SJSA1 (cell line): ENCODE measurements at places on chromosomes 5 and 9. TPM values are rescaled to one million over a fixed set of nuclear protein-coding genes. Genes with fewer than 3 reads are reported as not detected.

- H3K27ac ChIP-seq = no peak overlapping the region
- no peaks in the 10 kb centered on the region for H3K4me1 ChIP-seq
- H3K27me3 ChIP-seq = no peaks in the 10 kb centered on the region
- no peaks in the 10 kb centered on the region for H3K36me3 ChIP-seq
- no peak for DNase-seq
These were observed 42.6 kb downstream of the NPR3 start for GRCh38 chr5:32753765-32754164.

GRCh38 chr5:15722305-15722704 is 222.3 kb downstream of the FBXL7 start:
- H3K4me3 ChIP-seq = no peak overlapping the region
- no peaks in the 10 kb centered on the region for H3K4me1 ChIP-seq
- no peaks in the 10 kb centered on the region for H3K27me3 ChIP-seq
- H3K27ac ChIP-seq = no peak overlapping the region
- no peaks in the 10 kb centered on the region for H3K36me3 ChIP-seq
- no peak for DNase-seq

- no peaks in the 10 kb centered on the region for H3K36me3 ChIP-seq
- H3K27ac ChIP-seq = no peak overlapping the region
- H3K27me3 ChIP-seq = 0 out of 2 replicates have a peak, but pooled peaks cover 8% of the 10 kb centered on the region
- H3K4me3 ChIP-seq = no peak overlapping the region
- H3K4me1 ChIP-seq = no peaks in the 10 kb centered on the region
These were observed 27.2 kb upstream of the LAMC3 start for GRCh38 chr9:130981756-130982137.

DNA sequence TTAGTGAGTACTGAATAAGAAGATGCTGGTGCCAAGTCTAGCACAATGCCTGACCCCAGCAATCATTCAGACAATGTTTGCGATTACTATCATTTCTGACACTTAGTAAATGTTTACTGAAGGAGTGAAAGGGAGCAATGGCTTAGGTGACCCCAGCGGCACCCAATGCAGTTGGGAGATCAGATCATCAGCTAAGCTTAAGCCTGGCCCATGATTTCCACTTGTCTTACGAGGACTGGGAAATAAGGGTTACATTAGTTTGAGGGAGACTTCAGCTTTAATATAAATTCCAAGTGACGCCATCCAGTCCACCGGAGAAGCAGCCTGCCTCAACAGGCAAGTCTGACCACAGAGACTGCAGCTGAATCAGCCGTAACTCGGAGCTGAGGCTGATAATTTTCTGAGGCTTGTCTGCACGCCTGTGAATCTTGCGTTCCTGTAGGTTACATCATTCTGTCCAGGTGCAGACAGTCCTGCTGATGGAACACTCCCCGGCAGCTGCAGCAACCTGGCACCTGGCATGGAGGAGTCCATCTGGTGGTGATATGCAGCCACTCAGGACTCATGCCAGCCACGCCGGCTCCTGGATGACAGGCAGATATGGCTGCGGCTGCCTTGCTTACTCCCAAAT is 34.9 kb upstream of the FGF1 start:
- peaks cover 27% of the 10 kb centered on the region for H3K4me1 ChIP-seq
- no peaks in the 10 kb centered on the region for H3K36me3 ChIP-seq
- no peak overlapping the region for H3K27ac ChIP-seq
- H3K4me3 ChIP-seq = no peak overlapping the region

DNA sequence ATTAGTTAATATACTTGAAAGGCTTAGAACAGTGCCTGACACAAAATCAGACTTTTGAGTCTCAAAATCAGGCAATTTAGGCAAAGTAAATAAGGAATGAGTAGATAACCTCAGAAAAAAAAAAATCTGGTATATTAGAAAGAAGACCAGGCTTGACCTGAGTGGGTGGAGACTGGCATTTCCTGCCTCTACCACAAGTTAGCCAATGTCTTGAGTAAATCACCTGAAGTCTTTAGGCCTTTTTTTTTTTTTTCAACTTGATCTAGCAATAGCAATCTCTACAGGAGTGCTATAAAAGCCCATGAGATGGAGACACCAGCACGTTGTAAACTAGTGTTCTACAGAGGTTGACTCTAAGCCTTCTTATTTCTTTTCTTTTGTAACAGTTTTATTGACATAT is 104.2 kb upstream of the RASEF start:
- DNase-seq = no peak
- no peaks in the 10 kb centered on the region for H3K27me3 ChIP-seq
- H3K36me3 ChIP-seq = no peaks in the 10 kb centered on the region
- no peak overlapping the region for H3K27ac ChIP-seq
- H3K4me1 ChIP-seq = no peaks in the 10 kb centered on the region
- H3K4me3 ChIP-seq = no peak overlapping the region

GRCh38 chr9:132333556-132333955 is 21.2 kb downstream of the SETX start:
- DNase-seq = no peak
- no peak overlapping the region for H3K4me3 ChIP-seq
- no peaks in the 10 kb centered on the region for H3K4me1 ChIP-seq
- no peaks in the 10 kb centered on the region for H3K27me3 ChIP-seq
- H3K36me3 ChIP-seq = peaks cover 88% of the 10 kb centered on the region
- no peak overlapping the region for H3K27ac ChIP-seq

DNA sequence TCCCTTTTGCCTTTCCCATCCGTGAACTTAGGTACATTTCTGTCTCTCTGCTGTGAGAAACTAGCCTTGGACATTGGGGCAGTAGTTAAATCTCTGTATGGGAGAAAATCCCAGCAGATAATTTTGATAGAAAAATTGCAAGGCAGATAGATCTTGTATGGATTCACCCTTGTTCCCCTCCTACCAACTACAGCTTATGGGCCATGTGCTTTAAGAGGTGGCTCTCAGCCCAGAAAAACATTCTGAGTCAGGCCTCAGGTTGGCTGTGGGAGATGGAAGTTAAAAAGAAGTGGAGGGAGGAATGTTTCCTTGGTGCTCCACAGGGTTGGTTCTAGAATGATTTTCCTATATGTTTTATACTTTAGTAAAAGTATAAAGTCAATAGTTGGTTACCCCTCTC is 1.4 kb upstream of the KDM3B start:
- no peak overlapping the region for H3K4me3 ChIP-seq
- H3K27me3 ChIP-seq = no peaks in the 10 kb centered on the region
- H3K4me1 ChIP-seq = peaks cover 19% of the 10 kb centered on the region
- H3K36me3 ChIP-seq = peaks cover 72% of the 10 kb centered on the region

DNA sequence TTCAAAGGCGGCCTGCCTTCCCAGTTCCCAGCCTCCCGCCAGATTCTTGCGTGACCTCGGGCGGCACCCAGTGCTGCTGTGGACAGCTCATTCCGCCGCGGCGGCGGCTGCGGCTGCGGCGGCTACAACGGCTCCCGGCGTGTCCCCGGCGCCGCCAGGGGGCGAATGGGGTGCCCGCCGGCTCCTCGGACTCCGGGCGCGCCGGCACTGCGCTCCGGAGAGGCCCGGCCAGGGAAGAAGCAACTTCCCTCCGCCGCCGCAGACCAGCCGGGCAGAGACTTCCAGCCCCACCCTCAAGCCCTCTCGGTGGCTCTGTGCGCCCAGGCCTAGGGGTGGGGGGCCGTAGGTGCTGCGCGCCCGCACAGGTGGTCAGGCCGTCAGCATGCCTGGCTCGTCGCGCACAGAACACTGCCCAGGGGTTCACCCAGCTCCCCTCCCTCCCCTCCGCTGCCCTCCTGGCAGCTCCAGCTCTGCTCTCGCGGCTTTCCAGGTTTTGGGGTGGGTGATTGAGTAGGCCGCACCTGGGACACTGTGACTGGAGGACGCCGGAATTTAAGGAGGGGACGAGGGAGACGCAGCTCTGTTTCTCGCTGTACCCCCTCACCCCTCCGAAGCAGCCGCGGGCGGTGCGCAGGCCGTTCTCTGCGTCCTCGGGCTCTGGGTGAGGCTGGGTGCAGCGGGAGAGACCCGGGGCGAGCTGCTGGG is 20.2 kb downstream of the IGIP start:
- no peaks in the 10 kb centered on the region; the same call in 1 of the 2 replicates for H3K4me1 ChIP-seq
- no peaks in the 10 kb centered on the region for H3K36me3 ChIP-seq
- no peaks in the 10 kb centered on the region for H3K27me3 ChIP-seq

DNA sequence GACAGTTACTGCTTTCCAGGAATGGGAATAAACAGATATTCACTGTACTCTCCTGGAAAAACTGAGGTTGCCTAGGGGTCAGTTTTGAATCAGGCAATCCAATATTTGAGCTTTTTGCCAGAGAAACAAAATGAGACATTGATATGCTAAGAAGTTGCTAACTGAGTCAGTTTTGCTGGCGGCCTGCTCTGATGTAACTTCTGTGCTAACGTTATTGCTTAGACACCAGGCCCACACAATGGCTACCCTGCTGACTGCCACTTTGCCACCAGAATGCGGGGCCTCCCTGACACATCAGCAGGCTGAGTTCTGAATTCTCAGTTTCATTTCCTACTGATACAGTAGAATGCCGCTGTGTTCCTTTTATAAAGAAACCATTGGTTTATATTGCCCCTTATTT is 18.2 kb upstream of the ZNF618 start:
- H3K4me1 ChIP-seq = no peaks in the 10 kb centered on the region
- no peaks in the 10 kb centered on the region for H3K36me3 ChIP-seq
- DNase-seq = no peak
- no peak overlapping the region for H3K4me3 ChIP-seq
- no peak overlapping the region for H3K27ac ChIP-seq
- no peaks in the 10 kb centered on the region for H3K27me3 ChIP-seq

KCNV2 gene
- total RNA-seq = not detected in 2 replicates

FIBCD1 gene
- 0.08 TPM in 1 of 2 replicates, not detected in the other for total RNA-seq

MEIKIN gene
- not detected in 2 replicates for total RNA-seq

PTGDS gene
- not detected in 2 replicates for total RNA-seq

MSH3 gene
- 7.7 and 12.9 TPM in 2 replicates for total RNA-seq
